Central memory CD4-positive, alpha-beta T cell (primary cell): ENCODE measurements at places on chromosomes 1 and 21.

- no peak for DNase-seq
These were observed 143.5 kb downstream of the C1orf94 start for GRCh38 chr1:34320053-34320669.

DNA sequence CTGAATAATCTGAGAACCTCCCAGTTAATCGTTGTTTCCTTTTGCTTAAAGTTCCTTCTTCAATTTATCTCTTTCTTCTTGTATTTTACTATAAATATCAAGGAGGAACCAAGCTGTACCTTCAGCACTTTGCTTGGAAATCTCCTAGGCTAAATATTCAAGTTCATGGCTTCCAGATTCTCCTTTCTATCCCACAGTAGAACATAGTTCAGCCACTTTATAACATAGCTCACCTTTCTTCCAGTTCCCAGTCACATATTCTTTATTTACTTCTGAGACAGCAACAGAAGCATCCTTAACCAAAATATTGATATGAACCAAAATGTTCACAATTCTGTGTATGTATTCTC is 11.0 kb downstream of the ZMYM4 start:
- no peak for DNase-seq

GRCh38 chr1:228368801-228369607 is 37.6 kb downstream of the TRIM11 start:
- DNase-seq: no peak

GRCh38 chr1:94940738-94941137 is 13.8 kb upstream of the CNN3 start:
- DNase-seq: no peak
